ENCODE measurements at places on chromosomes 5 and 9.

GRCh38 chr5:82257247-82257646 is 20.9 kb downstream of the RPS23 start:
- no peak for DNase-seq

- peak; percentile 87 for DNase-seq
Observed at GRCh38 chr5:151020304-151021110, at the start of gene GPX3. TSS of gene GPX3 (plus strand) at chr5:151020591. CDS start at chr5:151020655, 64 bp downstream.

DNA sequence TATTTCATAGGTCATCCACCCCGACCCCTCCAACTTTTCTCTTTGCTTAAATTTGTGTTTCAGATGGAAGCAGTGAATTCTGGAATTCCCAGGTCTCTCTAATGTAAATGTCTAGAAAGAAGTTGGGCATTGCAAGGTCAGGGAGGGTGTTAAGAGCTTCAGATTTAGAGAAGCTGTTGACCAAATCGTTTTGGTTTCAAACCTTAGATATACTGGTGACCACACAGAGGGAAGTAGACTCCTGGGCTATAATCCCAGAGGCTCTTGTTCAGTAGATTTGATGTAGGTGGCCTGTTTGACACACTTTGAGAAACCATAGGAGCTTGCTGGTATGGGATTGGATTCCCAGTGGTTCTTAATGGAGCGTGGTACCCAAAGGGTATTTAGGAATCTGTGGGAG is 137.3 kb upstream of the KLF9 start:
- no peak for DNase-seq

DNA sequence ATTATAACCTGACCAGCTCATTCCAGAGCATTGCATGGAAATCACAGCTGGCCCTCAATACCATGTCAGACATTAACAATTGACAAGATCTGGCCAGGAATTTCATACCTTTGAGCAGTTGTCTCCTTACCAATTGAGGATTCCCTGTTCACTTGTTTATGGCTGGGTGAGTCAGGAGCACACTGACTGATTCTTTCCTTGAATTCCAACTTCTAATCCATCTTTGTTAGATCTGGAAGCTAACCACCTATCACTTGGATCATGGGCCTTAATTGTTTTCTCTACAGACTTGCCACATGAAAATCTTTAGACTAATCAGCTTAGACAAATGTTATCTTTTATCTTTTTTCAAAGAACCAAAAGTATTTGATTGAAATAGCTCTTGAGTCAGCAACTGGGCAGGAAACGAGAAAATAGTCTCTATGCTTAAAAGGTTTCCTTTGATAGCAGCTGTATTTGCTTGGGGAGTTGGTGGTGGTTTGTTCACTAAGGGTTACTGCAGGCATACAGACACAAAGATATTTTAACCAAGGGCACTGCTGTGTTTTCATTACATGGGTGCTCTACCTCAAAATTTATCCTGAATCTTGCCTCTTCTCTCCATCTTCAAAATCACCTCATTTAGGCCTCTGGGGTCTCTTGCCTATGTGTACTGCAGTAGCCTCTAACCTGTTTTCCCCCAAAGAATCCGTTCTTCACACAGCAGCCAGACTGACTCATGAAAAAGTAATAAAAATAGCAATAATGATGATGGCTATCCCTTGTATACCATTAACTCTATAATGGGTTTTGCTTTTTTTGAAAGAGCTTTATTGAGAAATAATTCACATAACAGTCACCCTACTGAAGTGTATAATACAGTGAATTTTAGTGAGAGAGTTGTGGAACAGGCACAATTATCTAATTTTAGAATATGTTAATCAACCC is 197.0 kb upstream of the NMUR2 start:
- no peak for DNase-seq

- DNase-seq = peak; percentile 64
Observed at GRCh38 chr5:58507715-58508114, 16.5 kb downstream of the GAPT start.

DNA sequence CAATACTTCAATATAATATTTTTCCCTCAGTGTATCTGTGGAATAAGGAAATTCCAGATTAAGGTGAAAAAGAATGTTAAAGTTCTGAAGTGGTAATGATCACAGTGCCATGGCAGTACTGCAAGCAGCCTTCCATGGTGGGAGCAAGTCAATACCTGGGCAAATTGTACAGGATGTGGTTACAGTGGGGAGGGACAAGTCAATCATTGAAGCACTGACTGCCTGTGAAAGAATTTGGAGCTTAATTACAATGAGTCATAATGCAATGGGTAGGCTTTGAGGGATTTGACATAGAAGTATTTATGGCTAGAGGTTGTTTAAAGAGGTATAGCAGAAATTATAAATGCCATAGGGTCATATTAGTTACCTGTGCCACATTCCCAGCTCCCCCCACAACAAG is 786.5 kb upstream of the ACO1 start:
- no peak for DNase-seq

DNA sequence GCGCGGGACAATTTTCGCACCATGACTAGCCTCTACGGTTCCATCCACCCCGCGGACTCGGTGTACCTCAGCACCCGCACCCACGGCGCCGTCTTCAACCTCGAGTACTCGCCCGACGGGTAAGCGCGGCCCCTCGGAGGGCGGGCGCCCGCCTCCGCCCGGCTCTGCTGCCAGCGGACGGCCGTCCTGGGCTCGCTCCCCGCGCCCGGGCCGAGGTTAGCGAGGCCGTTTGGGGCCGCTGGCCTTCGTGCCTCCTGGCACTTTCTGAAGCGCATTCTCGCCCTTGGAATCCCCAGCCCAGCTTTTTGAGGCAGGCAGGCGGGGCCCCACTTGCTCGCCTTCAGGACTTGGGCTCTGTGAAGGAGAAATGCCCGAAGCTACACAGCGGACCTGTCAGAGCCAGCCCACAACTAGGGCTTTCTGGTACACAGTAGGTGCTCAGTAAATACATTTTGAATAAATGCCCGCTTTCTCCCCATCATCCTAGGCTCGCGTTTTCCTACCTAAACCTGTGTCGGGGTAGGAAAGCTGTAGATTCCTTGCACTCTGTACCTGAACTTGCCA is 772 bp downstream of the DCAF10 start:
- DNase-seq = peak; percentile 42
